Activated CD8-positive, alpha-beta T cell treated with anti-CD3 and anti-CD28 coated beads, Interleukin-2, amount 10 ng/mL, durations not matched to agents 7 days and 5 days (primary cell): ENCODE measurements at places on chromosomes 1 and 21. TPM values are rescaled to one million over a fixed set of nuclear protein-coding genes. Genes with fewer than 3 reads are reported as not detected.

SRGAP2 gene
- total RNA-seq: 98.2 TPM

C2CD4D gene
- total RNA-seq: 0.23 TPM

KCNE2 gene
- not detected for total RNA-seq

IER5 gene
- total RNA-seq: 38.0 TPM

USP24 gene
- total RNA-seq: 36.7 TPM

DENND2D gene
- 262 TPM for total RNA-seq

LIN28A gene
- total RNA-seq: not detected

HNRNPU gene
- total RNA-seq: 435 TPM

GNG4 gene
- 0.23 TPM for total RNA-seq

OR2T35 gene
- total RNA-seq: not detected

DNA sequence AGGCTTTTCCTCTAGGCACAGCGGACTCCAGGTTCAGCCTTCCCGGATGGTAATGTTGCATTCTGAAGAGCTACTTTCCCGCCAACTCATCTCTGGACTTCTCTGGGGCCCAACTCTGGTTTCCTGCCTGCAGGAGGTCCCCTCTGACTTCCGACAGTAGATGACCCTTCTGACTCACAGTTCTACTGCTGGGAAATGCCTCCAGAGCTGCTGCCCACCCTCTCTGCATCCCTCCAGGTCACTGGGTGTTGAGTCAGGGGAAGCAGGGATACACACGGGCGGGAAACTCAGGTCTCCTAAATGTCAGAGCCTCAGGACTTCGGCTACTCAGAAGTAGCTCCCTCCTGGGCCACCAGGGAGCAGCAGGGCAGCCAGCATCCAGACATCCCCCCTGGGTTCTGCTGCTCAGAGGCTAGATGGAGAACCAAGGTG, 2.1 kb upstream of the KIF21B start:
- peak; percentile 44 for DNase-seq

- no peak for DNase-seq
Measured at GRCh38 chr1:90579212-90579802, 137.8 kb downstream of the BARHL2 start.

- DNase-seq: peak; percentile 56
Measured at GRCh38 chr1:12616709-12617373, 1.2 kb downstream of the DHRS3 start.

GRCh38 chr1:56286956-56287355, 292.4 kb downstream of the PLPP3 start:
- no peak for DNase-seq

DNA sequence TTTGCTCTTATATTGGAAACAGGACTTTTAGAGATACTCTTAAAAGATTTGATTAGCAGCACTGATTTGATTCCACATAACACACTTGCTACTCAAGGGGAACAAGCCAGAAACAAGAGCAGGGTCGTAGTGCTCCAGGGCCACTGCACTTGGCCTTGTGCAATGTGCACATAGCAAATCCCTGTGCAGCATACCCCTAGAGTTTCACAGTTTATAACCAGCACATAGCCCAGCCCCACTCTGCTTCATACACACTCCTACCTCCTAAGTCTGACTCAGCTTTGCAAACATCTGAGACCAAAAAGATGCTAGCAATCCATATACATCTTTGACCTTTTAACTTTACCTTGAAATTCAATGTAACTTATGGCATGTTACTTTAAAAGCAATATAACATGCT, 157.6 kb downstream of the VAV3 start:
- no peak for DNase-seq

DNA sequence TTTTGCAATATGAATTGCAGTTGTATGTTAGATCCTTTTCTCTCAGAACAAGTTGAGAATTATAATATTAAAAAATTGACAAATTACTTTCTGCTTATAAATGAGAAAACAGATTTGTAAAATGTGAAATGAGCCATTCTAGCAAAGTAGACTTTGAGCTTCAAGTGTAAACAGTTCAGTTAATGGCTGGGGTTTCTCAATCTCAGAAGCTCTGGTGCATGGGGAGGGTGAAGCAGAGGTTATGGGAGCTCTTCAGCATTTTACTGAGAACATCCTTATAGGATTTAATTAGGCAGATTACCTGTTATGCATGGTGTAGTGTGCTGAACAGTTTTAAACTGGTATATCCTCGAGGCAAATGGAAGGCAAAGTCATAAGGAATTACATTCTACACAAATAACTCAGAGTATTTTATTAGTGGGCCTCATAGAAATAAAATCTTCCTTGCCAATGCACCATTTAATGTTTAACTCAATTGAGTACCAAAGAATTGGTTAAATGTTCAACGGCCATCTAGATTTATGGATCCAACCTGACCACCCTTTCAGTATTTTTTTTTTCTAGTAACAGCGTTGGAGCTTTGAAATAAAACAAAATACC, 1143.6 kb upstream of the ADGRL2 start:
- no peak for DNase-seq

DNA sequence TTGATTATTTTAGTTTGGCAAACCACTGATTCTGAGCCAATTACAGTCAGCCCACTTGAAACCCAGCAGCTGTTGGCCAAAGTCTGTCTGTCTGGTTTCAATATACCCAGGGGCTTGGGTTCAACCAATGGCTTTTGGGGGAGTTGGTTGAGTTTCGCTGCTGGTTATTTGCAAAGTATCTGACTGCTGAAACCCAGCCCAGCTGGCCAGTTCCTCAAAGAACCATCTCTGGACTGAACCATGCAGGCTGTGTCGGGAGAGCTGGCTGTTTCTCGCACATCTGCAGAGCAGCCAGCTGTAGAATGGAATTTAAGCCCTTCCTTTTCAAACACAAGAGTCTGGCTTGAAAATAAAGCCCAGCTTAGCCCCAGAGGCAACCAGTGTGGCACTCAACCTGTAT, 66.0 kb upstream of the PAX7 start:
- no peak for DNase-seq

DNA sequence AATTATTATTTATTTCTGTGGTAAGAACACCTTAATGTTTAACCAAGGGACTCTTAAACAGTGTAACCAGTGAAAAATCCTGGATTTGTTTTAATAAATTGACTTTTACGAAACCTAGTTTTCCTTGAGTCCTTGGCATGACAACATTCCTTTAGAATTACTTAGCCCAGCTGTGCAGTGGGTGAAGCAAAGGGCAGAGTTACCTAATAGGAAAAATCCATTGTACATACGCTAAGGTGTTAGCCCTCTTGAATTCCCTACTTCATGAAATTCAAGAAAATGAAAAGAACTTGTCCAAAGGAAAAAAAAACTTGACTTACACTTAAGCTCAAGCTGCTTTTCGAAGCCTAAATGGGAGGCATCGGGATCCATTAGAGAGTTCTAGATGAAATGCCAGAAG, 852.0 kb upstream of the ADAMTS5 start:
- no peak for DNase-seq

DNA sequence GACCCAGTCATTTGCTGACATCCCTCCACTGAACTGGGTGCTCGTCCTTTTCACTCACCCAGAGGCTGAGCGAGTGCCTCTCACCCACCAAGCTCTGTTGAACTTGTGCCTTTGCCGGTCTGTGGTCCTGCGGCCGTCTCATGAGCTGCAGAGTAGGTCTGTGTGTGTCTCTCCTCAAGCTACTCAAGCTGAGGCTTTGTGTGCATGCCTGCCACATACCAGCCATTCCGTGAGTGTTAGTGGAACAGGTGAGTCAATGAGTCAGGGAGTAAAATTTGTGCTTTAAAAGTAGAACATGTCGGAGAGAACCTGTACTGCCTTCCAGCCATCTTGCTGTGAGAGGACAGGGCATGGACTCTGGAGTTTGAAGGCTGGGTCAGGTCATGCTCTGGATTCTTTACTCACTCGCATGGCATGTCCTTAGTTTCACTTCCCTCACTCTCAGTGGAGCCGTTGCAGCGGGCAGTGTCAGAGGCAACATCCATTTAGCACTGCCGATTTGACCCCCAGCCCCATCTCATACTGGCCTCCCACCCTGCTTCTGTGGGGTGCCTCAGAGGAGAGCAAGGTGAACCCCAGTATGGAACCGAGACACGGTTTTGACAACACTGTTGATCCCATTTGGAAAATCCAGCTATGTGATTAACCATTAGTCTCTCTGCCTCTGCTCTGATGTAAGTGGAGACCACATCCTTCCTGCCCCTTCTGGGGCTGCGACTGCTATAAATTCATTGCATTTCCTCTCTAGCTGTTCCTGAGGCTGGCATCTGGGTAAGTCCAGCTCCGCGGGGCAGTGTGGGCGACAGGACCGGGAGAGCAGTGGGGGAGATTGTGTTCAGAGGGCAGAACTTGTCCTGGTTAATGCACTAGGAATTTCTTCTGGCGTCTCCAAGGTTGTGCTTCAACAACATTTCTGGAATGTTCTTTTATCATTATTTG, at the start of gene NLRP3:
Gene NLRP3 (plus strand): TSS at position 751 of the 939 bp plus-strand sequence. CDS start 2,628 bp downstream, outside the sequence.
- peak; percentile 68 for DNase-seq

DNA sequence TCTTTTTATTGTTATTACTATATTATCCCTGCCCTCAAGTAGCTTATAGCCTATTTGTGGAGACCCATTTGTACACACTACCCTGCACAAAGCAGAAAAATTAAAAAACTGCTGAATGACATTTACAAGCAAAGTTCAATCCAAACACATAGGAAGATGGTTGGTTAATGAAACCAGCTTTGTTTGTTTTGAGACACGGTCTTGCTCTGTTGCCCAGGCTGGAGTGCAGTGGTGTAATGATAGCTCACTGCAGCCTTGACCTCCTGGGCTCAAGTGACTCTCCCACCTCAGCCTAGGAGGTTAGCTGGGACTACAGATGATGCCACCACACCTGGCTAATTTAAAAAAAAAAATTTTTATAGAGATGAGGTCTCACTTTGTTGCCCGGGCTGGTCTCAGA, 31.6 kb downstream of the TGFB2 start:
- no peak for DNase-seq

DNA sequence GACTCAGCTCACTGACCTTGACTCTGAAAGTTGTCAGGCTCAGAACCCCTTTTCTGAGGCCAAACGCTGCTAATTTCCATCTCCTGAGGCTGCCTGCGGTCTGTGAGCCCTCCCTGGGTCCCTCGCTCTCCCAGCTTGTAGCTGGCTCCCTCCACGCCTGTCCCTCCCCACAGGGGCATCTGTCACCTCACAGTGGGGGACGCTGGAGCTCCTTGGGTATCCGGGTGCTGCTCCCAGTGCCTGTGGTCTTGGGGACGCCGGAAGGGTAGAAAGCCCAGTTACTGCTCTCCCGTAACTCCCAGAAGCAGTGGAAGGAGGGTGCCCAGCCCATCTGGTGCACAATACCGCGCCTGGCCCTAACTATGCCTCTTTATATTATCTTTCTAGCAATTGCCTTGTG, 13.0 kb upstream of the MMEL1 start:
- DNase-seq: no peak

- no peak for DNase-seq
Measured at GRCh38 chr1:85371021-85371420, 93.9 kb downstream of the DDAH1 start.

DNA sequence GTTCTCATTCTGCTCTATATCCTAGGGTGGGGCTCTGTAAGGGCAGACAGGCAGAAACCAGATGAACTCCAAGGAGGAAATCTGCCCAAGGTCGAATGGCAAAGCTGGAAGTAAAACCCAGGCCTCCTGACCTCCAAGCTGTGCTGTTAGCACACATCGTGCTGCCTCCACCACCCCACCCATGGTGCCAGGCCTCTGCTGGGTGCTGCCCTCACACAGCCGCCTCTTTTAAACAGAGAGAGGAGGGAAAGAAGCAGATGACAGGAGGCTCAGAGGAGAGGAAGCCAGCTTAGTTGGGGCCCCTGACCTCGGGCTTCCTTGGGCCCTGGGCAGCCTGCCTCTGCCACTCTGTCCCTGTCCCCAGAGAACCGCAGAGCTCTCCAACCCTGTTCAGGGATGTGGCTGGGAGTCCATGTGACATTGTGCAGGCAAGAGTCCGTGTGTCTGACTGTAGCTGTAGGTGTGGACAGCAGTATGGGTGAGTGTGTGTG, 1.1 kb downstream of the SYNC start:
- no peak for DNase-seq

DNA sequence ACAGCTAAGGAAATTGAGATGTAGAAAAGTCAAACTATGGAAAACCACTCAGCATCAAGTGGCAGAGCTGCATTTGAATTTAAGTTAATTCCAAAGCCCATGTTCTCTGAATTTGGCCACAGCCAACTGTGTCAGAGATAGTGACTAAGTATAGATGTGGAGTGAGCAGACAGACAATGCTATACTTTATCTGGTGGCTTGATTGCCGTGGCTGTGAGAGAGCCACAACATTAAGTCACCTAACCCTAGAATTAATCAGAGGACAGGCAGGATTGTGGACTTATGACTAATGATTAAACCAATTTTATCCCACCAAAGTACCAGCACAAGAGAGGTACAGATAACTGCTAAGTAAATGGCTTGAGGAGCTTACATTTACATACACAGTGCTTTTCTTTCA, 209.8 kb downstream of the TPR start:
- DNase-seq: no peak

DNA sequence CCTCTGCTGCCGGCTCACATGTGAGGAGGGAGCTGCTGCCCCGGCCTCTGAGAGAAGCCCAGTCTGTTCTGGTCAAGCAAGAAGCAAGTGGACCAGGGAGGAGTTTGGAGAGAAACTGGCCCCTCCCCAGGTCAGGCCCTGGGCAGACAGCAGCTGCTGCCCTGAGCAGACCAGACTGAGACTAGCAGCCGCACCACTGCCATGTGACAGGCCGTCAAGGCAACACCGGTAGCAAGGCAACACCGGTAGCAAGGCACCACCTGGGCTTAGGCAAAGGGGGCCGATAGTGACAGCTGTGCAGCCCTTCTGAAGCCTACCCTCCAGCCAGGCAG, 50.3 kb downstream of the ARHGEF16 start:
- DNase-seq: no peak

- DNase-seq: no peak
Measured at GRCh38 chr1:33626801-33627200, 154.4 kb downstream of the ZSCAN20 start.

- DNase-seq: no peak
Measured at GRCh38 chr1:119367432-119368124, 1.0 kb upstream of the HAO2 start.

DNA sequence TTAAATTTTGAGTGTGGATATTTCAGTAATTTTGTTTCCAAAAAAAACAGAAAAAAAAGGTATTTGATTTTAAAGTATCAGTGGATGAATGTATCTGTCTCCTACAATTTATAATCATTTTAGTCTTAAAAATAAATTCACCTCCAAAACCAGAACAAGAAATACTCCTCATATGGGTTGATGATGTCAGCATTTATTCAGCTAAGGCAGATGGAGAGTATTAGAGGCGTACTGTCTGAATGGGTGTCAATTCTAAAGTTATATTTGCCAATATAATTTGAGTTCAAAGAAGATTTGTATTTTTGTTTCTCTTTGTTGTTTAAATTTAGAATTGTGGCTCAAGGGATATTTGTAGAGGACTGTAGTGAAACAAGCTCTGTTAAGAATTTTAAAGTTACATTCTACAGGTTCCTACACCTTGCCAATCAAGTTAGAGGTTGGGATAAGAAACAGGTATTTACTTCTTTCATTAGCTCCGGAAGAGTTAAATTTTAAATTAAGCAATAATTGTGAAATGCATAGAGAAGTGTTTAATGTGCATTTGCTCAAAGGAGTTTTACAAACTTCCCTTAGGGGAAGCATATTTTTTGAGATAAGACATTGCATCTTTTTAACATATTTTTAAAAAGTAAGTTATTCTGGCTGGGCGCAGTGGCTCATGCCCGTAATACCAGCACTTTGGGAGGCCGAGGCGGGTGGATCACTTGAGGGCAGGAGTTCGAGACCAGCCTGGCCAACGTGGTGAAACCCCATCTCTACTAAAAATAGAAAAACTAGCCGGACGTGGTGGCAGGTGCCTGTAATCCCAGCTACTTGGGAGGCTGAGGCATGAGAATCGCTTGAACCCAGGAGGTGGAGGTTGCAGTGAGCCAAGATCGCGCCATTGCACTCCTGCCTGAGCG, 1.2 kb downstream of the PLA2G4A start:
- DNase-seq: no peak
